GM04504 (cell line): ENCODE measurements at places on chromosomes 4 and X.

GRCh38 chrX:69036674-69037573 is 128.3 kb downstream of the PJA1 start:
- no peak for DNase-seq

GRCh38 chr4:129322920-129323319 is 227.0 kb downstream of the C4orf33 start:
- no peak for DNase-seq

- no peak for DNase-seq
These were observed 110.6 kb upstream of the FSTL5 start for GRCh38 chr4:162274354-162274753.

DNA sequence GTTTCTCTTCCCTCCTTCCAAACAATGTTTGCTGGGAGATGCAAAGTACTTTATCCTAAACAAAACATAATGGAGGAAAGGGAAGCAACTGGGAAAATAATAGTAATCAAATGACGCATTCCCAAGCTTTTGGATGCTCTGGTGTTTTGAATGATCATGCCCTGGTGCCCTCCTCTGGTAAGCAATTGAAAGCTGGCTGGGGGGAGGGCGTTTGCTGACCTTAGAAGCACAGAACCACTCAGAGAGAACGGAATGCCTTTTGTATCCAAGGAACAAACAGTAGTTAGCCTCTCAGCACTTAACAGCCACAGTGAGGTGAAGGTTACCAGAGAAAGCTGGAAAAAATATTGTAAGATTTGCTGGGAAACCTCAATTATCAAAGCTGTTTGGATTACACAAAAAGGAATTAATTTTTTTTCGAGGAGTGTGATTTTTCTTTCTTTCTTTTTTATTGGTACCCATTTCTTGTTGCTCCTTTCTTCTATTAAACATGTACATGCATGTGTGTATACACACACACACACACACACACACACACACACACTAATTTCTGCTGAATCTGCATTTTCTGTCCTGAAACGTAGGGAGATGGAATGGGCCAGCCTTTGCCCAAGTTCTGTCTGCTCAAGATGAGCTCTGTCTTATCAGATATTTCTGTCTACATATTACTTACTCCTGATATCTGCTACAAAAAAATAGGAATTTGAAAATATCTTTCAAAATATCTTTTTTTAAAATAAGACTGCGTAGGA is 155.8 kb upstream of the IGFBP7 start:
- no peak for DNase-seq

DNA sequence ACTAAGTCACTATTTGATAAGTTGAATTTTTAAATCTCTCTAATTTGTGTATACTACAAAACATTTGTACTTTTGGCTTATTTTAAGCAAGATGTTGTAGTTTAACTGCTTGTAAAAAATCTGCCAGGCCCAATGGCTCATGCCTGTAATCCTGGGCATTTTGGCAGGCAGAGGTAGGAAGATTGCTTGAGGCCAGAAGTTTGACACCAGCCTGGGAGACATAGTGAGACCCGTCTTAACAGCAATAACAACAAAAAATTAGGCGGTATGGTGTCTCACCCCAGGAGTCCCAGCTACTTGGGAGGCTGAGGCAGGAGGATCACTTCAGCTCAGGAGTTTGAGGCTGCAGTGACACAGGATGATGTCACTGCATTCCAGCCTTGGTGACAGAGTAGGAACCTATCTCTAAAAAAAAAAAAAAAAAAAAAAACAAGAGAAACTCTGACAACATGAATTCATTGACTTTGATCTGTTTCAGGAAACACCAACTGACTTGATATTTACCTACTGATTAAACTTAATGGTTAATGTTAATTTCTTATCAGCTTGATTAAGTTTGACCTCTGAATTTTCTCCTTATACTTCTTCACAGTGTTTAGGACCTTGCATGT is 8.9 kb downstream of the FHIP1A start:
- no peak for DNase-seq

GRCh38 chr4:95466791-95467190 is 82.0 kb downstream of the UNC5C start:
- DNase-seq: no peak

DNA sequence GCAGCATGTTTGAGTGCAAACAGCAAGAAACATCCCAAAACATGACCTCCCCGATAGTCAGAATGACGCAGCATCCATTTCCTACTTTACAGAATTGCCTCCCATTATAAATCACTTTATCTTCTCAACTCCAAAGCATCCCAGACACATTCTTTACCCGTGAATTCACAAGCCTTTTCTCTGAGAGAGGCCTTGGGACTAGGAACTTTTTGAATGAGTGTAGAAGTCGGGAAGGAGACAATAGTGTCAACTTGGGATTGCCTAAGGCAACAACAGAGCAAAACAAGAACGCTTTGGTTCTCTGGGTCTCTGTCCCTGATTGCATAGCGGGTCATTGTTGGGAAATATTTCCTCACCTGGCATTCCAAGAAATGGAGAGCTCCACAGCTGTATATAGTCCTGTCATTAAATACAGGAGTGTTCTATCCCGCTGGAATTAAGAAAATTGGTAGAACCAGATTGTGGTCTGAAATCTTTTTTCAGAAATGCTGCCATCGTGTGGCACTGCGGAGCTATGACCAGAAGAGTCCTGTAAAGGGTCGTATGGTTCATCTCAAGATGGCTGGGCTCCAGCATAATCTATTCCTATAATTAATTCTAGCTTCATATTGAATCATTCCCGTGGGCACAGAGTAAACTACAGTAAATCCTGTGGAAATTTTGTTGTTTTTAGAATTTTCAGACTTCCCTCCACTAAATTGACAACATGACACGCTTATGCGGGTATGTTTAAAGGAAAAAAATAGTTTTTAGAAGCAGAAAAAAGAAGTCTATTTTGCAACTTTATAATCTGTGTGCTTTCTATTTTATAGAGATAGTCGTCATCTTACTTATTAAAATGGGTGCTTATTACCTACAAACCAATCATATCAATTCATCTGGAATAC is 2.0 kb upstream of the SPP1 start:
- peak; percentile 89 for DNase-seq

DNA sequence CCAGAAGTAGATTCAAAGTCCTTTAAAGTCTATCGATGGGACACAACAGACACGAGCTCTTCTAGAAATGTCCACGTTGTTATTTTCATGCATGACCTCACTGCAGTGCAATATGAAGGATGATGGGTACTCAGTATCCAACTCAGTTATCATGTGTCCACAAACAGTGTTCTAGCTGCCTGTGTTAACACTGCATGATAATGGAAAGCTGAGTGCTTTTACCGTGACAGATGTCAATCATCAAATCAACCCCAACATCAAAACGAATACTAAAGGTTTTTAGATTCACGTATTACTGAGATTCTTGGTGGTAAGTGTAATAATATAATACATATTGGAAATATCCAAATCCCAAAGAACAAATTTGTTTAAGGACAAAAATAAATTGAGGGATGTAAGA is 394.8 kb upstream of the TENM3 start:
- DNase-seq: no peak

- DNase-seq: no peak
These were observed 95.2 kb upstream of the ANK2 start for GRCh38 chr4:112954286-112954685.

GRCh38 chrX:29666366-29666765 is 549.0 kb upstream of the MAGEB2 start:
- DNase-seq: no peak

- no peak for DNase-seq
These were observed 72.9 kb upstream of the FABP2 start for GRCh38 chr4:119394826-119395225.
